ENCODE measurements at places on chromosomes 1 and 21. TPM values are rescaled to one million over a fixed set of nuclear protein-coding genes. Genes with fewer than 3 reads are reported as not detected.

The LAPTM5 gene
- total RNA-seq, result 175 TPM

DNA sequence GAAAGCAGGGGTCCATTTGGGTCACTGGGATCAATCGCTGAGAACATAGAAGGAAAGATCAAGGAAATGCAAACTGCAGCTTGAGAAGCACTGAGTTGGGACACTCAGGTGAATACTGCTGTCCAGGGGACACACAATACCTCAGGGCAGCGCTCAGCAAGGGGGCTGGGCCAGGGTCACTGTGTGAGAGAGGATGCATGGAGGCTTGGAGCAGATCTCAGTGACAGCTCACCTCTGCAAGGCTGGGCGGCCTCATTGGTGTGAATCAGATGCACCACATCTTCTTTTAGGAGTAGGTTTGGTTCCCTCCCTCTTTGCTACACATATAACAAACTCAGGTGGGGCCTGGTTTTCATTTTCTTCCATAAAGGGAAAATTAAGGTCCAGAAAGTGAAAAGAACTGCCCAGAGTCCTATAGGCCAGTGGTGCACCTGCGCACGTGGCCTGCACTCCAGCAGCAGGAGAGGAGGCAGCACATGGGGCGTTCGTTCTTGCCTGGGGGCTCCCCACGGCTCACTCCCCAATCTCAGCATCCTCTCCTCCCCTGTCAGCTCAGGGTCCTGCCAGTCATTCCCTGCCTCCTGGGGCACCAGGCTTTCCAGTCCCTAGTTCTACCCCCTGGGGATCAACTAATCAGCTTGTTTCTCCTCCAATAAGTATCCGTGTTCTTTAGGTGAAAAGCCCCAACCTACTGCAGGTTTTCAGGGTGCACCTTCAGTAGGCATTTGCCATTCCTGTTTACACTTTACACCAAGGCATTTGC, 1.5 kb downstream of the A3GALT2 start:
- H3K4me1 ChIP-seq, result no peaks in the 10 kb centered on the region
- no peak for DNase-seq
- no peak overlapping the region for H3K4me3 ChIP-seq
- H3K27me3 ChIP-seq, result no peaks in the 10 kb centered on the region

GRCh38 chr1:107572674-107573211, 392.2 kb downstream of the VAV3 start:
- H3K27ac ChIP-seq, result no peak overlapping the region
- no peaks in the 10 kb centered on the region for H3K36me3 ChIP-seq

DNA sequence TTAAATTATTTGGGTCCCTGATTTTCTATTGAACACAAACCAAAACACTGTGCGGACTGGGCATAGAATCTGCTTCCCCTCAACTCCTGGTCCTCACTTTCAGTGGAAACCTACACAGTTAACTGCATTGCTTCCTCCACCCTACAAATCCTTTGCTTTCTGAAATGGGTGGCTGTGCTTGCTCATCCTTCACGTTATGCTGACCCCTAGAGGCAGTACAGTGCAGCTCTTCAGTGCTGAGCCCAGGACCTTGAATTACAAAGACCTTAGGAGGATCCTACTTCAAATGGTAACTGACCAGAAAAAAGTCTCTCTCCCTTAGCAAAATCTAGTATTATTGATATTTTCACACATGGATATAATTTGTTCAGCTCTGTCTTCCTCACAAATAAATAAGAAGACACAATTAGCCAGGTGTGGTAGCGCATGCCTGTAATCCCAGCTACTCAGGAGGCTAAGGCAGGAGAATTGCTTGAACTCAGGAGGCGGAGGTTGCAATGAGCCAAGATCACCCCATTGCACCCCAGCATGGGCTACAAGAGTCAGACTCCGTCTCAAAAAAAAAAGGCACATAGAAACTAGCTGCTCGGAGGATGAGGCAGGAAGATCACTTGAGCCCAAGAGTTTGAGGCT, 63.4 kb upstream of the L1TD1 start:
- no peak overlapping the region for H3K4me3 ChIP-seq
- peak; percentile 56 for DNase-seq
- no peak overlapping the region for H3K27ac ChIP-seq
- no peaks in the 10 kb centered on the region for H3K27me3 ChIP-seq
- no peaks in the 10 kb centered on the region for H3K4me1 ChIP-seq

DNA sequence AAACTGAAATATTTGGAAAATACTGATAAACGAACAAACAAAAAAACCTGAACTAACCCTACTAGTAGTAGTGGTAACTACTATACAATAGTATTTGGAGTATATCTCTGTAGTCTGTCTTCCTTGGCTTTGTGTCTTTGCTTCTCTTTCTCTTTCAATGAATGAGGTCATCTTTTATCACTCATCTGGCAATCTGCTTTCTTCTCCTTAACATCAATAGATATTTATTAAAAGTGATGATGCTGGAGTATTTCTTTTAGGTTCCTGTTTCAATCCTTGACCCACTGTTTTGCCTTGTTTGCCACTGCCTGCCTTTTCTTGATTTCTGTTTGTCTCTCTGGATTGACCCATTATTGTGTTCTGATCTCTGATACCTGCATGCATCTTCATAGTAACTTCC, 71.5 kb downstream of the ROR1 start:
- no peaks in the 10 kb centered on the region for H3K4me1 ChIP-seq
- H3K27me3 ChIP-seq, result no peaks in the 10 kb centered on the region
- H3K36me3 ChIP-seq, result no peaks in the 10 kb centered on the region
- no peak overlapping the region for H3K27ac ChIP-seq

The RASSF5 gene
- 39.5 TPM for total RNA-seq

DNA sequence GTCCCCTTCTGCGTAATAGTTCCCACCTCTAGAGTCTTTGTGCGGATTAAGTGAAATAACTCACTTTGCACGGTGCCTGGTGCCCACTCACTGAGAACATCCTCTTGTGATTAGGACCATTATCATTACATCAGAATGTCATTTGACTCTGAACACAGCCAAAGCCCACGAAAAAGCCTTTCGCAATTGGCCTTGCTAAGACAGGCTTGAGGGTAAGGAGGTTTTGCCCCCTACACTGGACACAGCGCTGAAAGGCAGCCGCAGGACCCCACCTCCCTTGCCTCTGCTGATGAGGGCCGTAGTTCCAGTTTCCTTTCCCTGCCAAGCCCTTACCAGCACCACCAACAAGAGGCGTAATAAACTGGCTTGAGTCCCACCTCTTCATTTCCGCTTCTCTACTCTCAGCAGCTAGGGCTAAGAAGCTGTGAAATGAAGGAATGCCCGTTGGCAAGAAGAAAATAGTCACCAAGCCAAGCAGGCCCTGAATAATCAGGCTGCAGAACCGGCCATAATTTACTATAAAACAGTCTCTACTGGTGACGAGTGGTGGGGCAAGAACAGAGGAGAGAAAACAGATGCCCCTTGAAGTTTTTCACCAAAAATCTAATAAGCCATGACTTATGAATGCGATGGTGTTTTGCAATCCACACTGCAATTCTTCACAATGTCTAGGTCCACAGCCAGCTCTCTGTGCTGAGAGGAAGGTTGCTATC, 53.1 kb downstream of the SH3GLB1 start:
- DNase-seq, result no peak
- H3K27me3 ChIP-seq, result no peaks in the 10 kb centered on the region
- no peak overlapping the region for H3K4me3 ChIP-seq
- H3K4me1 ChIP-seq, result no peaks in the 10 kb centered on the region

- no peaks in the 10 kb centered on the region for H3K4me1 ChIP-seq
- H3K4me3 ChIP-seq, result no peak overlapping the region
- H3K27me3 ChIP-seq, result no peaks in the 10 kb centered on the region
- H3K36me3 ChIP-seq, result no peaks in the 10 kb centered on the region
- no peak for DNase-seq
Observed at GRCh38 chr1:194495434-194495833, 1309.0 kb upstream of the B3GALT2 start.

DNA sequence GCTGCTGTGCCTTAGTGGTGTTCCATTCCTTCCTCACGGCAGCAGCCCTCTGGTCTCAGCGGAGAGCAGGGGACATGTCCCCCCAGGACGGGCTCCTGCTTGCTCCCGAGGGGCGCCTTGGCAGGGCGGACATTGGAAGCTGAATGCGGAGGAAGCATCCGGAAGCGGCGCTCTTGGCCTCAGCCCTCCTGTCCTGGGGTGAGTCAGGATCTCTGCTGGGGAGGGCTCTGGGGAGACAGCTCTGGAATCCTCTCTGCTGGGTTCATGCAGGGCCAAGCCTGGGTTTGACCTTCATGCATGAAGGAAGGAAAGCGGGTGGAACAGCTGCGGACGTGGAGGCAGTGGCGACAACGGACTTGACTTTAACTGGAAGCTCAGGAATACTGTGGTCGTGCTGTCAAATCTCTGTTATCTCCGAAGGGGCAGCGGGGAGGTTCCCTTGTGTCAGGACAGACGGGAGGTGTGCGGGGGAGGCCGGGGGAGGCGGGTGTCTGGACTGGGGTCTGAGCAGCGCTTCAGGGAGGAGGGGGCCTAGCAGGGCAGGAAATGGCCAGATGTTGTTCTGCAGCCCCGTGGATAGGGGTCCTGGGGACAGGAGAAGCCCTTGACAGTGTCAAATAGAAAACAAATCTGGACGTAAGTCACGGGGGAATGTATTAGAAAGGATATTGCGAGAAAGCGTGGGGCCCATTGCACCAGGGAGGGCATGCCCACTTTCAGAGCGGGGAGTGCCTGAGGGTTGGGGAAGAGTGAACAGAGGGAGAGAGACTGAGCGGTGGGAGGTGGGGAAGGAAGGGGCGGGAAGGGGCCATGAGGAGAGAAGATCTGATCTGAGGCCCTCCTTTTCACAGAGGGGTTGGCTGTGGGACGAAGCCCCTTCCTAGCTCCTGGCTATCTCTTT, 26.6 kb downstream of the CRYAA start:
- H3K27ac ChIP-seq, result no peak overlapping the region
- H3K4me3 ChIP-seq, result no peak overlapping the region
- H3K27me3 ChIP-seq, result no peaks in the 10 kb centered on the region
- H3K4me1 ChIP-seq, result no peaks in the 10 kb centered on the region
- no peaks in the 10 kb centered on the region for H3K36me3 ChIP-seq

The SPRR1A gene
- total RNA-seq, result not detected

The PER3 gene
- 13.8 TPM for total RNA-seq

- no peaks in the 10 kb centered on the region for H3K36me3 ChIP-seq
- DNase-seq, result no peak
- H3K27ac ChIP-seq, result no peak overlapping the region
- no peak overlapping the region for H3K4me3 ChIP-seq
- H3K27me3 ChIP-seq, result no peaks in the 10 kb centered on the region
Observed at GRCh38 chr21:41491412-41491811, 16.5 kb downstream of the TMPRSS2 start.

DNA sequence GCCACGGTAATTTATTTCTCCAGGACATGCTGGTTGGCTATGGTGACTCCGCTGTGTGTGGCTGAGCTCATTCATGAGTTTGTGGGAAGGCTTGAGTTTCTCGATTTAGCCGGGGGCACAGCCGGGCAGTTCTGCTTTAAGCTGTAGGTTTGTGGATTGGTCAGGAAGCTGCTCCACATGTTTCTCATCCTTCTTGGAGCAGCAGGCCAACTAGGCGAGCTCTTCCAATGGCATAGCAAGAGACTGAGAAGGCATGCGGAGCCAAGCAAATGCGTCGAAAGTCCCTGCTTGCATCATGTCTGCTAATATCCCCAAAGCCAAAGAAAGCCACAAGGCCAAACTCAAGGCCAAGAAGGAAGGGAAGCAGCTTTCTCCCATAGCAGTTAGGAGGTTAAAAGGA, 71.6 kb upstream of the GREM2 start:
- no peaks in the 10 kb centered on the region for H3K4me1 ChIP-seq
- no peaks in the 10 kb centered on the region for H3K36me3 ChIP-seq
- no peak overlapping the region for H3K27ac ChIP-seq
- no peak overlapping the region for H3K4me3 ChIP-seq

DNA sequence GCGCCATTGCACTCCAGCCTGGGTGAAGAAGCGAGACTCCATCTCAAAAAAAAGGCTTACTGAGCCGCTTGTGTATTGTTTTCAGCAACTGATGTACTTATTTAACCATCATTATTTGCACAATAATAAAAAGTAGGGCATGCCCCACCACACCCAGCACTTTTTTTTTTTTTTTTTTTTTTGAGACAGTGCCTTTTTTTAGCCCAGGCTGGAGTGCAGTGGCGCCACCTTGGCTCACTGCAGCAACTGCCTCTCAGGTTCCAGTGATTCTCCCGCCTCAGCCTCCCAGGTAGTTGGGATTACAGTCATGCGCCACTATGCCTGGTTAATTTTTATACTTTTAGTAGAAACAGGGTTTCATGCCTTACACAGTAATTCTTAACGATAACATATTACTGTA, 12.2 kb upstream of the TRNAU1AP start:
- H3K4me3 ChIP-seq, result no peak overlapping the region
- no peaks in the 10 kb centered on the region for H3K27me3 ChIP-seq
- no peaks in the 10 kb centered on the region for H3K36me3 ChIP-seq

- peak overlapping the region; percentile 93 for H3K27ac ChIP-seq
- H3K4me1 ChIP-seq, result peaks cover 12% of the 10 kb centered on the region
- H3K36me3 ChIP-seq, result no peaks in the 10 kb centered on the region
- DNase-seq, result peak; percentile 92
- H3K4me3 ChIP-seq, result peak overlapping the region; percentile 56
Observed at GRCh38 chr1:150281221-150281757, 1.1 kb upstream of the CIART start.

The GPR52 gene
- 0.80 TPM for total RNA-seq

GRCh38 chr1:156262461-156263287, 14.8 kb upstream of the PAQR6 start:
- H3K36me3 ChIP-seq, result peaks cover 94% of the 10 kb centered on the region
- peak; percentile 73 for DNase-seq
- H3K4me3 ChIP-seq, result no peak overlapping the region
- no peak overlapping the region for H3K27ac ChIP-seq
- H3K4me1 ChIP-seq, result peaks cover 4% of the 10 kb centered on the region
- H3K27me3 ChIP-seq, result no peaks in the 10 kb centered on the region

DNA sequence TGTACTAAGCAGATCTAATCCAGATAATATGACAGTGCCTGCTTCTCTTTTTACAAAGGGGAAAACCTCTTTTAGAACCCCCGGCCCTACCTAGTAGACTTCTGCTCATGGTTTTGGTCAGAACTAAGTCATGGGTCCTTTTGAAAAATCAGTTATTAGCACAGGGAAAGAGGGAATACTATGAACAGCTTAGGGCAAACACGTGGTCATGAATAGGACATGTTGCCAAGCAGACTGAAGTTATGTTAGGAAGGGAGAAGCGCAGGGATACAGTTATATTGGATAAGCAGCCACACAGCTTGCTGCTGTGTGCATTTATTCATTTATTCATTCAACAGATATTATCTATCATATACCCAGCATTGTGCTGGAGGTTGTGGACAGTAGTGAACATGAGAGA, 25.3 kb upstream of the IGSF3 start:
- H3K27me3 ChIP-seq, result no peaks in the 10 kb centered on the region
- no peak overlapping the region for H3K4me3 ChIP-seq
- H3K4me1 ChIP-seq, result no peaks in the 10 kb centered on the region
- no peak overlapping the region for H3K27ac ChIP-seq
- no peak for DNase-seq

GRCh38 chr1:10759413-10760200, 36.8 kb downstream of the CASZ1 start:
- H3K27ac ChIP-seq, result no peak overlapping the region
- no peak overlapping the region for H3K4me3 ChIP-seq
- DNase-seq, result no peak
- no peaks in the 10 kb centered on the region for H3K4me1 ChIP-seq

GRCh38 chr1:174726167-174726879, 273.4 kb upstream of the CACYBP start:
- no peaks in the 10 kb centered on the region for H3K27me3 ChIP-seq
- H3K27ac ChIP-seq, result no peak overlapping the region
- no peak for DNase-seq
- no peak overlapping the region for H3K4me3 ChIP-seq
- H3K36me3 ChIP-seq, result no peaks in the 10 kb centered on the region
